ENCODE measurements at places on chromosomes 4 and X.

- DNase-seq = no peak
Observed at GRCh38 chrX:94695910-94696309, 1021.9 kb downstream of the FAM133A start.

- DNase-seq = no peak
Observed at GRCh38 chr4:150371869-150372268, 210.1 kb upstream of the MAB21L2 start.

DNA sequence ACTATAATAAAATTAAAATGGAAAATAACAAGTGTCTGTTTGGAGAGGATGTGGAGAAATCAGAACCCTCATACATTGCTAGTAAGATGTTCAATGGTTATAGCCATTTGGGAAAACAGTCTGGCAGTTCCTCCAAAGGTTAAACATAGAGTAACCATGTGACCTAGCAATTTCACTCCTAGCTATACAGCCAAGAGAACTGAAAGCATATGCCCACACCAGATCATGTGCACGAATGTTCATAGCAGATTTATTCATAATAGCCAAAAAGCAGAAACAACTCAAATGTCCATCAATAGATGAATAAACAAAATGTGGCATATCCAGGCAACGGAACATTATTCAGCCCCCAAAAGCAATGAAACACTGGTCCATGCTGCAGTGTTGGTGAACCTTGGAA lies 9.4 kb upstream of the CCNQ start:
- DNase-seq = no peak

GRCh38 chr4:17583276-17583675 lies 6.3 kb downstream of the LAP3 start:
- no peak for DNase-seq

DNA sequence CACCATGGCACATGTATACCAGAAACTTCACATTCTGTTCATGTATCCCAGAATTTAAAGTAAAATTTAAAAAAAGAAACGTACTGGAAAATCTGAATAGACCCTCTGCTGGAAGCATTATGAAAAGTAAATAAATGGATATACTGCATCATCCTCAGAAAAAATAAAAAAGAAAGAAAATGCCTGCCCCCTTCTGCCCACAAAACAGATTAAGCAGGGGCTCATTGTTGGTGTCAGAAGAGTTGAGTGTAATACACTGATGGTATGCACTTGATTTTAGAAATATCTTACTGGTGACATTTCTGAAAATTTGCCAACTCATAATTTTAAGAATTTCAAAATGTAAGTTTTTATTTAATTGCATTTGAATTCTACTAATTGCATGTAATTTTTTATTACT lies 77.8 kb downstream of the LRP2BP start:
- no peak for DNase-seq

DNA sequence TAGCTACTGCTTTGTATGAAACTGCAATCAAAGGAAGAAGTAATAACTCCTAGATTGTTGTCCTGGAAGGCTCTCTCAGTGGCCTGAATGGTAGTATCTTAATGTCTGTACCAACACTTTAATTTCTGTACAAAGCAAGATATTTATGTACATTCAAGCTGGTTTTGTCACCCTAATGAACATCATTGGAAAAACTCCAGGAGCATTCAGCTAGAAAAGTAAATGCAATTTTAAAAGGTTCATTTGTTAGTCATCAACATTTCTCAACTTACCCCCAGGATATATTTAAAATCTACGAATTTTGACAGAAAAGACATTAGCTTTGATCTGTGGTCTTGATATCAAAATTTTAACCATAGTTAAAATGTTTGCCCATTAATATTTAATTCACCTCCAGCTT lies 80.0 kb upstream of the FGF13 start:
- DNase-seq = no peak

DNA sequence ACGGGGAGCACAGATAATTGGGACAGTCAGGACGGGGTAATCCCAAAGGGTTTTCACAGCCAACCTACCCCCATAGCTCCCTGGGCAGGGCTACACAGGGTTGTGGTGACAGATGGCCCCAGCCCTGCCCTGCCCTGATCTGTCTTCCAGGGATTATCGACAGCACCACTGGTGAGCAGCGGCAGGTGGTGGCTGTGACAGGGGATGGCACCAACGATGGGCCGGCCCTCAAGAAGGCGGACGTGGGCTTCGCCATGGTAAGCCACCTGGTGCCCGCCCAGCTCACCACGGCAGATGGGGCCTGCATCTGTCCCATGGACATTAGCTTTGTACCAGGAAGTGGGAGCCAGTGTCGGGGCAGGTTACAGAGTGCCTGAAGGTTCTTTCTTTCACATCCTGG lies 39.3 kb downstream of the ATP2B3 start:
- no peak for DNase-seq

DNA sequence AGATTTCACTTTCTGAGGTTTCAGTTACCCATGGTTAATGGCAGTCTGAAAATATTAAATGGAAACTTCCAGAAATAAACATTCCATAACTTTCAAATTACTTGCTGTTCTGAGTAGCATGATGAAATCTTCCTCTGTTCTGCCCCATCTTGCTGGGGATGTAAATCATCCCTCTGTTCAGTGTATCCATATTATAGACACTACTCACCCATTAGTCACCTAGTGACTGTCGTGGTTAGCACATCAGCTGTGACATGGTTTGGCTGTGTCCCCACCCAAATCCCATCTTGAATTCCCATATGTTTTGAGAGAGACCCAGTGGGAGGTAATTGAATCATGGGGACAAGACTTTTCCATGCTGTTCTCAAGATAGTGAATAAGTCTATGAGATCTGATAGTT lies 125.5 kb upstream of the GIMD1 start:
- DNase-seq = no peak

DNA sequence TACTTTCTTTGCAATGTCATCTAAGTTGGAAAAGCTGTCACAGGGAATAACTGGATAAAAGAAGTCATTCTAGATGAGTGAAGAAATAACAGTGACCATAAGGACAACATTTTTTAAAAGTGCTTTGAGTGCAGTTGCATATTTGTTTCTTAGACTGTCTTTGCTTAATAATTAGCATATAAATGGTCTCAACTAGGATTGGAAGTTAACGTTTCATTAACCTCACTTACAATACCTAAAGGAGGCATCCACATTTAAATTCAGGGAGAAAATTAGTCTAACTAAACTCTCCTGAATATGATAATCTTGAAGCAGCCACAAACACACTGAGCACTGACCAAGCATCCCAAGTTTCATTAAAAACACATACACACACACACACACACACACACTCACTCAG lies 780.7 kb downstream of the PCDH18 start:
- no peak for DNase-seq

GRCh38 chrX:39477762-39478120 lies 620.0 kb downstream of the BCOR start:
- DNase-seq = no peak

GRCh38 chr4:96295143-96295741 lies 455.3 kb downstream of the PDHA2 start:
- no peak for DNase-seq

DNA sequence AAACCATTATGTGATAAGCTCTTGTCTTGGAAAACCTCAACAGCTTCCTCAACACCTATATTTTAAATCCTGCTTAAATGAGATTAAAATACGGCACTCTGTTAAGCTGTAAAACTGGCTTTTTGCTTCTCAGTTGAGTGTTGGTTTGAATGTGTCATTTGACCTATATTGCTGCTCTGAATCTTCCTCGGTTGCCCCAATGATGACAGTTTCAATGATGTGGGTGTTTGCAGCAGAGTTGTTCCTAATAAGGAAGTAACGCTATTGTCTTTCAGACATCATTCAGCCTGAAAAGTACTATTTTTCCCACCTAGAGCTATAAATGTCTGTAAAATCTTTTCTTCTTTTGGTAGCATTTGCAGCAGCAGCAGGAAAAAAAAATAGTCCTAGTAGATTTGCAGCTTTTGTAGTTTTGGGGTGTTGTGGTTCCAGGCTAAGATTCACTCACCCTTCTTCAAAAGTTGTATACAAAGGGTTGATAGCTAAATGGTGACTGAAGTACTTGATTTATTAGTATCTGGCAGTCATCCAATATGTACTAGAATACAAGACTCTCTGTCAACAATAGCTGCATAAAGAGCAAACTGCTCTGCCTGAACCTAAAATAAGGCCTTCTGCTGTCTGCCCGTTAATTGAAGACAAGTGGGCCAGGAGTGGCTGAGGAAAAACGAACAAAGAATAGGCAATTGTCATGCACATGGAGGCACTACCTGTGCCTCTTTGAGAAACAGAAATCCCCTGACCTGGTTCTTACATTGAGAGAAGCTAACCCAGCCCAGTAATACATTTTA lies 333.1 kb downstream of the IL1RAPL1 start:
- no peak for DNase-seq

DNA sequence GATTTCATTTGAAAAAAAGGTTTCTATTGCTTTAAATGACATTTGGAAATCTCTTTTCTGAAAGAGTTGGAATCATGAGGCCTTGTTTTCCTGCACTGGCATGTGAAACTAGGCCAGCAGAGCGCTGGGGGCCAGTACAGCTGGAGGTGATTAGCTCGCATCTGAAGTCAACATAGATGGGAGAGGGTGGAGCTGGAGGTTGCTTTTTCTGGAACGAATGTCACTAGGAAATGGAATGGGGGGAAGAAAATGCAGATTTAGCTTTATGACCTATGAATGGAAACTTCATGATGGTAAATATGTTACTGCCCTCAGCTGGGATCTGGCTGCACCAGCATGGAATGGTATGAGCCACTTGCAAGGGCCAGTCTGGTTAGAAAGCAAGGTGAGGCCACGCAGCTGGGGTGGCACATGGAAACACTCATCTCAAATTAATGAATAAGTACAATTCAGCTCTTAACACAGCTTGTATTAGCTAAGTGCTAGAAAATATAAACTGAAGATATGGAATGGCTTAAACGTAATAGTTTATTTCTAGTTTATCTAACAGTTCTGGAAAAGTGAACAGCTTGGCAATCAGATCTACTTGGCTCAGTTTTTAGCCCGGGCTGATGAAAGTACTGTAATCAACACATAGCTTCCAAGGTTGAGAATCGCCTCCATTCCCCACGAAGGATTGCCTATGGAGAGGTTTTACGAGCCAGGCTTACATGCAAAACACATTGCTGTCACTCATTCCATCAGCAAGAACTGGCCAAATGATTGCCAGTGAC lies 32.5 kb downstream of the SLC10A6 start:
- DNase-seq = no peak

Data from stimulated activated CD8-positive, alpha-beta memory T cell treated with anti-CD3 and anti-CD28 coated beads, Interleukin-15, amount 100 ng/mL, for 24 hours (primary cell).